ENCODE measurements at places on chromosomes 2 and 18.

- no peak for DNase-seq
Measured at GRCh38 chr2:198116756-198117155, 312.4 kb downstream of the PLCL1 start.

GRCh38 chr2:138621139-138621538, 119.6 kb downstream of the SPOPL start:
- DNase-seq = no peak

GRCh38 chr2:15801904-15802303, 138.4 kb upstream of the MYCN start:
- DNase-seq = no peak

- no peak for DNase-seq
Measured at GRCh38 chr2:19700861-19701585, 200.8 kb downstream of the TTC32 start.

DNA sequence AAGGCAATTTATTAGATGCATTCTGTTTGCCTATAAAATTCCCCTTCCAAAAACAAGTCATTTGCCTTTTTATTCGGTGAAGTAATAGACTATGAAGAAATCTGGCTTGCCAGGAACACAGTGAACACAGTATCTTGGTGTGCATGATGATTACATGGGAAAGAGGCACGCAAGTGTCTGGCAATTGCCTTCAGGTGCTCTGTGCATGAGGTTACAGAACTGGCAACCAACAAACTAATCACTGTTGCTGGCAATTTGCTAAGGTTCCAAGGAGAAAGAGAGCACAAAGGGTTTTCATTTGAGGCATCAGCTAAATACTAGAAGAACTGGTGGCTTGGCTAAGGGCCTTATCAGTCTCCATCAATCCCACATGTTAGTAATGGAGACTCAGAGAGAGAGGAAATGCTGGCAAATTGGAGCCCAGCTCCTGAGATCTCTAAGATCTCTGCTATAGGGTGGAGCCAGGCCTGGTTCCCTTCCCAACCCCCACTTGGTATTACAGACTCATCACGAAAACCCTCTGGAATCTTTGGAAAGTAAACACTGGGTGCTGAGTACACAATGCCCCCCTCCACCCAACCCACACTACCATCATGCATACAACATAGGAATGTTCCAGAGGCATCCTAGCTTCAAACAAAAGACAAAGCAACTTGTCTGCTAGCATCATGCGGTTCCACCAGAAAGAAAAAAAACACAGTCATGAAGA, 10.4 kb downstream of the RNF152 start:
- DNase-seq = no peak

GRCh38 chr2:16204886-16205620, 264.7 kb downstream of the MYCN start:
- no peak for DNase-seq

DNA sequence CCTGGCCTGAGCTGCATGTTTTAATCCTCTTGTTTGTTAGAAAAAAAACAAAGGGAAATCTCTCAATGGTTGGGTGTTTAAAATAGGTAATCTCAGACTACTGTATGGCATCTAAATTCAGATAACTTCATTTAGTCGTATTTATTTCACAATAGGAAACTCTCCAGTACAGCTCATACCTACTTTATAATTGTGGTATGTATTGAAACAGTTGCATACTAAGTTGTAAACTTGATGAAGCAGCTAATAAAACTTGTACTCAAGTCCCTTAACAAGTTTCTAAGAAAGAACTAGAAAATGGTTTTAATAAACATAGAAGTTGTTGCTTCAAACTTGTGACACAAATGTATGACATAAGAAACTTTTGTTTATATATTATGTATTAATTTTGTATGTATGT, 334.5 kb downstream of the PTPRM start:
- DNase-seq = no peak

- DNase-seq = no peak
Measured at GRCh38 chr2:218744615-218745014, 34.0 kb downstream of the TTLL4 start.

- no peak for DNase-seq
Measured at GRCh38 chr2:230875347-230876315, 10.9 kb downstream of the ITM2C start.

GRCh38 chr18:26536664-26537063, 11.7 kb downstream of the KCTD1 start:
- no peak for DNase-seq

DNA sequence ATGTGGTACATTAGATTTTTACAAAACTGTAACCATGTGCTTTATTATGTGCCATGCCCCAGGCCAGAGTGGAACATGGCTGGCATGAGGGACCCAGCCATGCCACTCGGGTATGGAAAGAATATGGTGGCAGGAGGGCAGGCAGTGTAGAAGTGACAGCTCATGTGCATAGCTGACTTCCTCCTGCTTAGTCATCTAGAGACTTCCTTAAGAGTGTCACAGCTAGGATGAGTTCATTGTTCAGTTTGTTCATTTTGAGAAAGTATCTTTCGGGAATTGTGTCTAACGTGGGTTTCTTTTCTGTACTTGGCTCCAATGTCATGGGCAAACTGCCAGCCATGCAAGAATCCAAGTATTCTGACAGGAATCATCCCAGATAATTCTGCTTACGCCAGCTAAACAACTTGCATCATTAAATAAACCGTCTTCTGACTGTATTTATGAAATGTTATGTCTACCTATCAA, 94.3 kb upstream of the ITGB6 start:
- DNase-seq = peak; percentile 51

DNA sequence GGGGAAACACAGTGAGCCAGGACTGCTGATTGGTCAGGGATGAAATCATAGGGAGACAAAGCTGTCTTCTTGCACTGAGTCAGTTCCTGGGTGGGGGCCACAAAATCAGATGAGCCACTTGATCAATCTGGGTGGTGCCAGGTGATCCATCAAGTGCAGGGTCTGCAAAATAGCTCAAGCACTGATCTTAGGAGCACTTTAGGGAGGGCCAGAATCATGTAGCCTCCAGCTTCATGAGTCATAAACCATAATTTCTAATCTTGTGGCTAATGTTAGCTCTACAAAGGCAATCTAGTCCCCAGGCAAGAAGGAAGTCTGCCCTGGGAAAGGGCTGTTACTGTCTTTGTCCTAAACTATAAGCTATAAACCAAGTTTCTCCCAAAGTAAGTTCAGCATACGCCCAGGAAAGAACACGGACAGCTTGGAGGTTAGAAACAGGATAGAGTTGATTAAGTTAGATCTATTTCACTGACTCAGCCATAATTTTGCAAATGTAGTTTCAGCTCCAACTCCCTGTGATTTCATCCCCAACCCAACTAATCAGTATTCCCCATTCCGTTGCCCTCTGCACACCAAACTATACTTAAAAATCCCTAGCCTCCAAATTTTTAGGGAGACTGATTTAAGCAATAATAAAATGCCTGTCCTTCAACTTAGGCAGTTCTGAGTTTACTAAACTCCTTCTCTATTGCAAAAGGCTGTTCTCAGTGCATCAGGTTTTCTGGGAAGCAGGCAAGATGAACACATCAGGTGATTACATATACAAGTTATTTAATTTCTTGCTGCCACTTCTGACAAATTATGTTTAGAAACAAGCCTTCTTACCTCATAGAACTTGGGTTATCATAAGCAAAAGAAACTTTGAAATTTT, 226.9 kb upstream of the SPOPL start:
- no peak for DNase-seq

- no peak for DNase-seq
Measured at GRCh38 chr2:144083211-144083610, 436.7 kb downstream of the ZEB2 start.

GRCh38 chr2:45540942-45541341, 70.1 kb downstream of the SRBD1 start:
- DNase-seq = no peak

DNA sequence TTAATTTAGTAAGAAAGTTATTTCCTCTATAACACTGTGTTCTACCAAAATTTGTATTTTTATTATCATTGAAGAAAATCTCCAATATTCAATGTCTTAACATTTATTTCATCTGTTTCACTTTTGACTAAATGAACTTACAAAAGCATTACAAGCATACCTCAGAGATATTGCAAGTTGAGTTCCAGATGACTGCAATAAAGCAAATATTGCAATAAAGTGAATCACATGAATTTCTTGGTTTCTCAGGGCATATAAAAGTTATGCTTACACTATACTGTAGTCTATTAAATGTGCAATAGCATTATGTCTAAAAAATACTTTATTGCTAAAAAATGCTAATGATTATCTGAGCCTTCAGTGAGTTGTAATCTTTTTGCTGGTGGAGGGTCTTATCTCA, 78.3 kb downstream of the TTC32 start:
- no peak for DNase-seq

- no peak for DNase-seq
Measured at GRCh38 chr2:22855761-22856184, 529.2 kb upstream of the KLHL29 start.

GRCh38 chr2:23544589-23545295, 159.8 kb downstream of the KLHL29 start:
- peak; percentile 82 for DNase-seq

- no peak for DNase-seq
Measured at GRCh38 chr18:24031916-24032315, 17.4 kb downstream of the TTC39C start.

DNA sequence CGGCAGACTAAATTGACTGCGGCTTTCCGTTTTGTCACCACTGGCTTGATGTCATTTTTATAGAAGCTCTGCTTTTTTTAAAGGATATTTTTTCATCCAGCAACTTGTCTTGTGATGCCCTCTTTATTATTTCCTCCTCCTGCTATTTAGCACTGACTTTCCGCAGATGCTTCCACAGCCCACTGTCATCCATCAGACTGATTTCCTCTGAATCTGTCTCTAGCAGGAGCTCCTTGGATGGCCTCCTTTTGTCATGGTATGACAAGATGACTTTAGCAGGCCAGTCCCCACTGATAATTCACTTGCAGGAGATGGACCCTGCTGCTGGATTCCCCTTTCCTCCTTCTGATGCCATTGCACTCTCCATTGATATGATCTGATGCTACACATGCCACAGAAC, 454.6 kb downstream of the TSN start:
- no peak for DNase-seq

GRCh38 chr18:22253156-22253555, 83.8 kb downstream of the GATA6 start:
- no peak for DNase-seq

- DNase-seq = peak; percentile 37
Measured at GRCh38 chr2:171342067-171342413, 91.8 kb downstream of the METTL8 start.

GRCh38 chr18:40094441-40094840, 1860.6 kb upstream of the PIK3C3 start:
- no peak for DNase-seq

Measured in endothelial cell of umbilical vein (primary cell).